Calu3 (cell line): ENCODE measurements at places on chromosomes 4 and X. TPM values are rescaled to one million over a fixed set of nuclear protein-coding genes. Genes with fewer than 3 reads are reported as not detected.

Gene DIPK2B
- total RNA-seq: not detected in 2 replicates

Gene NPY1R
- total RNA-seq: 6.9 and 11.3 TPM in 2 replicates

Gene TRIM61
- total RNA-seq: 0.39 and 0.45 TPM in 2 replicates

Gene FAM53A
- 5.3 and 7.3 TPM in 2 replicates for total RNA-seq

- H3K4me1 ChIP-seq: no peaks in the 10 kb centered on the region
- no peak overlapping the region for H3K27ac ChIP-seq
- H3K36me3 ChIP-seq: no peaks in the 10 kb centered on the region
- no peaks in the 10 kb centered on the region for H3K27me3 ChIP-seq
- H3K4me3 ChIP-seq: no peak overlapping the region
Observed at GRCh38 chr4:22824091-22824490, 131.4 kb downstream of the GBA3 start.

DNA sequence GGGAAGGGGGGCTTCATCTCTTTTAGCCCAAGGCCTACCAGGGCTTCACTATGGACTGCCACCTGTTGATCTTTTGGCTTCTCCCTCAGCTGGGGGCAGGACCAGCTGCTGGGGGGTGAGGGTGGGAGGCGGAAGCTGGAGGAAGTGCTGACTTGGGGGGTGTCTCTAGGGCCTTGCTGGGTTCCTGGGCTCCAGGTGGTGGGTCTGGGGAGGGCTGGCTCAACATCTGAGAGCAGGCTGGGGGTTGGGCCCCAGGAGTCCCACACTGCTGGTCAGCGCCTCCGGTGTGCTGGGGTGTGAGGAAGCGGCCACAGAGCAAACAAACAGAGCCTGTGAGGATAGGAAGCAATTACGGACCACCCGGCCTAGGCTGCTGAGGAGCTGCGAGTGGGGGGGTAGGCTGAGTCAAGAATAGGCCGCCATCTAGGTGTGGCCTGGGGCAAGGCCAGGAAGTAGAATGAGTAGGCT, 85.7 kb downstream of the EFNB1 start:
- DNase-seq: no peak
- H3K4me1 ChIP-seq: no peaks in the 10 kb centered on the region
- no peak overlapping the region for H3K27ac ChIP-seq

- no peaks in the 10 kb centered on the region for H3K4me1 ChIP-seq
- H3K36me3 ChIP-seq: peaks cover 5% of the 10 kb centered on the region
- H3K27ac ChIP-seq: no peak overlapping the region
Observed at GRCh38 chrX:133305348-133305747, 87.2 kb upstream of the TFDP3 start.
